HFFc6 (cell line): ENCODE measurements at places on chromosomes 4 and X. TPM values are rescaled to one million over a fixed set of nuclear protein-coding genes. Genes with fewer than 3 reads are reported as not detected.

The PLK4 gene
- total RNA-seq: 5.1 to 15.4 TPM (median 12.1 TPM) in 3 replicates

- no peak for DNase-seq
Measured at GRCh38 chr4:65391382-65391781, 278.9 kb downstream of the EPHA5 start.

DNA sequence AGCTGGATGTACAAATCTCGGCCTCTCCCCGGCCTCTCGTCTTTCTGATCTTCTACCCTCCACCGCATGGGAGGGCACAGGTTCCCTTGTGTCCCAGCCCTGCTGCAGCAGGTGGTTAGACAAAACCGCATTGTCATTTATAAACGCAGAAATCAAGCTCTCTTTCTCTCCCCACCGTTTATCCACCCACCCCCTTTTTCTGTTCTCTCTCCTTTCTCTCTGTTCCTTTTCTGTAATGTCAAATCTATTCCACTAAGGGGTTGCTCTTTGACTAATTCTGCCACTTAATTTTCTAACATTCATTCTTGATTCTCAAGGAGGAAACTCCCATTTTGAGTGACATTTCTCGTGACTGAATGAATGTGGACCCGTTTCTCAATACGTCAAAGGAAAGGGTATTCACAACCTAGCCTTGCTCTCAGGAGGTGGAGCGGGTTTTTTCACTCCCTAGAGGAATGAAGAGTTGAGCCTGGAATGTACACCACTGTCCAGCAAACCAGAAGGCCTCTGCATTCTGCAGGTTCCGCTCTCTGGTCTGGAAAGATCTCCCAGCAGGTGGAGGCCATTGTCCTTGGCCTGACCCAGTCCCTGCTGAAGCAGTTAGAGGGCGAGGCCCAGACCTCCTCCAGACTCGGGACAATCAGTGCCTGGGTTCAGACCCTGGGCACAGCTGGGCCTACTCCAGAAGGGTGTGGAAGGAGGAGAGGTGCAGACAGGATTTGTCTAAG lies 70.9 kb upstream of the ENPP6 start:
- DNase-seq: no peak

DNA sequence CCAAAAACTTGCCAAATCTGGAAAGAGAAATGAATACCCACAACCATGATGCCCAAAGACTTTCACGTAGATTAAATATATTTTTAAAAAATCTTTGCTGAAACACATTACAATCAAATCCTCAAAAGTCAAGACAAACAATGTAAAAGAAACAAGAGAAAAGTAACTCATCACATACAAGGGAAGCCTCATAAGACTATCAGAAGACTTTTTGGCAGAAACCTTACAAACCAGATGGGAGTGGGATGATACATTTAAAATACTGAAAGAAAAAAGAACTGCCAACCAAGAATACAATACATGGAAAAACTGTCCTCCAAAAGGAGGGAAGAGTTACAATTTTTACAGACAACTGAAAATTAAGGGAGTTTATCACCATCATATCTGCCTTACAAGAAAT lies 319.0 kb upstream of the INTU start:
- no peak for DNase-seq

GRCh38 chrX:129233786-129234185 lies 289.5 kb downstream of the SMARCA1 start:
- DNase-seq: no peak

DNA sequence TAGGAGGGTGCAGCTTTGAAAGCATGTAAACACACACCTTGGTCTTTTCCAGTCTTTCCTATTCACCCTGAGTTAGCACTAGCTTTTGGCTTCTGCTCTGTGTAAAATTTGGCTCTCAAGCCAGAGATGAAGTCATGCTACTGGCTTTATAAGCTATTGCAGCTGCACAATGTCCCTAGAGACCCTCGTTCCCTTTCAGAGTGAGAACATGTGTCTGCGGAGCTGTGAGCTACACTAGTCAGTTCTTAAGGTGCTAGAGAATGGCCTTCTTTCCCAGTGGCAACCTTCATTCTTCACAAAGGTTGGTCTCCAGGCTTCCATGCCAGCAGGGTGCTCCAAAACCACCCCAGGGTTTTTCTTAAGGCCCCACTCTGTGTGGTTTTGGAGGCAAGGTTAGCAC lies 199.1 kb downstream of the SPATA18 start:
- DNase-seq: no peak
